ENCODE measurements at places on chromosomes 7 and 10.

GRCh38 chr10:124359336-124359832, 59.3 kb downstream of the OAT start:
- DNase-seq: no peak

DNA sequence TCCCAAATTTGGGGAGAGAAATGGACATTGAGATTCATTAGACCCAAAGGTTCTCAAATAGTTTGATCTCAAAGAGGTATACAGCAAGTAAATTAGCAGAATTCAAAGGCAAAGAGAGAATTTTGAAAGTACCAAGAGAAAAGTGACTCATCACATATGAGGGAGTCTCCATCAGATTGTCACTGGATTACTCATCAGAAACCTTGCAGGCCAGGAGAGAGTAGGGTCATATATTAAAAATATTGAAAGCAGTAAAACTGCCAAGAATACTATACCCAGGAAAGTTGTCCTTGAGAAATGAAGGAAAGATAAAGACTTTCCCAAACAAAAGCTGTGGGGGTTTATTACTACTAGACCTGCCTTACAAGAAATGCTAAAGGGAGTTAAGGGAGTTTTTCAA, 140.6 kb downstream of the TMEM168 start:
- DNase-seq: no peak

GRCh38 chr10:132377326-132377725, 19.7 kb upstream of the PWWP2B start:
- no peak for DNase-seq

GRCh38 chr7:76423666-76424412, 911 bp upstream of the ZP3 start:
- DNase-seq: no peak

DNA sequence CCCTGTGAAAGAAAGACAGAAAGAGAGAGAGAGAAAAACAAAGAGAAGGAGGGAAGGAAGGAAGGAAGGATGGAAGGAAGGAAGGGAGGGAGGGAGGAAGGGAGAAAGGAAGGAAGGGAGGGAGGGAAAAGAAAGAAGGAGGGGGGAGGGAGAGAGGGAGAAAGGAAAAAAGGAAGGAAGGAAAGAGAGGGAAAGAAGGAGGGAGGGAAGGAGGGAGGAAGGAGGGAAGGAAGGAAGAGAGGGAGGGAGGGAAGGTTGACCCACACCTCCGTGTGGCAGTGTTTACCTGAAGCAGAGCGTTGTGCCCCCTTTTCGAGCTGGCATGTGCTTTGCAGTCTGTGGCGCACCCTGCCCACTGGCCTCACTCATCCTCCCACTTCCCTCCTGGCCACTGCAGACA, 12.3 kb upstream of the MPP7 start:
- DNase-seq: no peak

GRCh38 chr10:93437946-93438612, 44.1 kb downstream of the MYOF start:
- no peak for DNase-seq

DNA sequence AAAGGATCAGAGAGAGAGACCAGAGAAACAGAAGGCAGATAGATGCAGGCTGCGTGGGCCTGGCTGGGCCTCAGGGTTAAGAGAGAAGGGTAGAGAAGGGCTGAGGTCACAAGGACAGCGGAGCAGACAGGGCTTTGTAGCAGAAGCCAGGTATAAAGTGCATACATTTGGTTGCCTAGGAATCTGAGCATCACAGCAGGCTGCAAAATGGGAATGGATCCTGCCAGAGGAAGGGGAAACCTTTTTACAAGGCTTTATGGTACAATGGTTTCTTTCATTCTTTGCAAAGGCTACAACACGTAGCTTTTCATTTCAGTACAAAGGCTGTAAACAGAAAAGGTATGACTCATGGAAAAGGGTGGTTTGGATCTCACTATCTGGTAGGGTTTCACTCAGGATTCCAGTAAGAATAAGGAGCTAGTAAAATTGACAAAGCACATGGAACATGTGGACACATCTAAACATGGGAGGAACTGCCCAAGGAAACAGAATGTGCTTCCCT, 275.1 kb downstream of the DOCK4 start:
- no peak for DNase-seq

GRCh38 chr10:34789966-34790506, 25.1 kb downstream of the PARD3 start:
- DNase-seq: no peak

DNA sequence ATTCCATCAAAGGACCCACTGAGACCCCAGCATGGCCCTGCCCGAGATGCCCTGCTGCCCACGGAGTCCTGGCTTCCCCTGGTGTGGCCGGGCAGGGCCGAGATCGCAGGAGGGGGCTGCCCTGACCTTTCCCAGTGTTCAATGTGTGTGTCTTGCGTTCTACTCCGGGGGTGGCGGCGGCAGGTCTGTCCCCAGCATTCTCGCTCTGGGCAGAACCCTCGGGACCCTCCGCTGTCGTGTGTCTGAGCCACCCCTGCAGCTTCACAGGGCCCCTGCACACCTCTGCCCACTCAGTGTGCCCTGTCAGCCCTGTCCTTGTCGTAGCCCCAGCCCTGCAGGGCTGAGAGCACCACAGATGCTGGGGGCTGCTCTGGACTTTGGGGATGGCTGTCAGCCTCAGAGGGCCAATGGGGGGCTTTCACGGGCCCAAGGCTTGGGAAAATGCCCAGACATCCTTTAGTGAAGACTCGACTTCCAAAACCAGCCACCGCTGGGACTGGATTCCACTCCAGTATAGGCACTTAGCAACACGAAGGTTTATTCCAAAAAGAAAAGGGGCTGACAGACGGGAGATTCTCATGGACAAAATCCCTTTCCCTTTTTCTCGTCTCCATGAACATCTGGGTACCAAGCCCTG, 30.0 kb upstream of the KNDC1 start:
- no peak for DNase-seq

Data from NCI-H1105 treated with DMSO at 0.1 percent for 48 hours (cell line).